ENCODE measurements at places on chromosomes 11 and 22.
A peak's percentile ranks its signal among the peaks of the same experiment; 100 is the strongest.

DNA sequence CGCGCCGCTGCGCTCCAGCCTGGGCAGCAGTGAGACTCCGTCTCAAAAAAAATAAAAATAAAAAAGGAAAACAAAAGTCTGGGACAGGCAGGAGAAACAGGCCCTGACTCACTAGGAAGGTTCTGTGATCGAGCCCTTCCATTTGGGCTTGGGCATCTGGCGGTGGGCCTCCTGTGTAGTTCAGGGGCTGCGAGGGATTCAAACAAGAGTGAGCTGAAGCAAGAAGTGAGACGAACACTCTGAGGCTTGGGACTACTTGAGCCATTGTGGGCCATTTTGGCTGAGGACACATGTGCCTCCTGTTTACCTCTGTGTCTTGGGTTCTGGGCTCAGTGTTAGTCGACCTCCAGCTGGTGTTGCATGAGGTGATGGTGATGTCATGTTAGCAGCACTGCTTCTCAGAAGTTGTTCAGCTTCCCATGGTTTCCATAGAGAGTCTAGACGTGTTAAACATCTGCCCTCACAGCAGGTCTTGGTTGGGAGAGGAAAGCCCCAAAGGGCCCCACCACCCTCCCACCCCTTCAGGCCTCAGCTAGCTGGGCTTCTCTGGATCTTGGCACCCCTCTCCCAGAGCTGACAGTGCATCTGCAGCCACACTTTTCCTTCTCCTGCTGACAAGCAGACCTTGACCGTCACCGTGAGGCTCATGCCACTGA, 57.8 kb downstream of the MED15 start:
- no peak for DNase-seq

DNA sequence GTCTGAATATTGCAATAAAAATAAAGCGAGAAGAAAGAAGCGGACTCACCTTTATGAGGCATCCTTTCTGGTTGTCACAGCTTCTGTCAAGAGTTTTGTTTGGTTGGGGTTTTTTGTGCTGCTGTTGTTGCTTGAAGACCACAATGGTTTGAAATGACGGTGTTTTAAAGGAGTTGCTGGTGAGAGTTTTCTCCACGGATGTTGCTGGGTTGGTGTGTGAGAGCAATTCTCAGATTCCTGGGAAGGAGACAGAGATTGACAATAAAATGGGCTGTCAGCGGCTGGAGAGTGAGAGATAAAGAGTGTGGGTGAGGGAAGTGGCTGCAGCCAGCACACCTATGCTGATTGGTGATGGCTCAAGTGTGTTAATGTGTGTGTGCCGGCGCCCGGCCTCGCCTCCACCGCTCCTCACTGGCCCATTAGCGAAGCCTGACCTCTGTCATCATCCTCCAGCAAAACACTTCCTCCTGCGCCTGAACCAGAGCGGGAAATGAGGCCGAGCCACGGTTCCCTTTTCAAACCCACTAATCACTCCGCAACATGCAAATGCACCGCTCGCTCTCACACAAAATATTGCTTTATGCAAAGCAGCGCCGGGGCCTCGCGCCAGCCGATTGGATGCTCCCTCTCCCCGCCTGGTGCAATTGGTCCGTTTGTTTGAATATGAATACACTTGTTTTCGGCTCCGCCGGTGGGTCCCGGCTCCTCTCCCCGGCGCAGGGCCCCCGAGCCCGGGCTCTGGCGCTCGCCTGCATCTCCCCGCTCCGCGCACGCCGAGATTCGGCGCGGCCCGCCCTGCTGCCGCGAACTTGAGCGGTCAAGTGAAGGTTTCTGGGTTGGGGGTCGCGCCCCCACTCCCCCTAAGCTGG, at the start of gene PAX6:
Gene PAX6 (minus strand): TSS at position 544 of the 869 bp plus-strand sequence. CDS start 4,911 bp downstream, outside the sequence.
- DNase-seq = peak; percentile 66

DNA sequence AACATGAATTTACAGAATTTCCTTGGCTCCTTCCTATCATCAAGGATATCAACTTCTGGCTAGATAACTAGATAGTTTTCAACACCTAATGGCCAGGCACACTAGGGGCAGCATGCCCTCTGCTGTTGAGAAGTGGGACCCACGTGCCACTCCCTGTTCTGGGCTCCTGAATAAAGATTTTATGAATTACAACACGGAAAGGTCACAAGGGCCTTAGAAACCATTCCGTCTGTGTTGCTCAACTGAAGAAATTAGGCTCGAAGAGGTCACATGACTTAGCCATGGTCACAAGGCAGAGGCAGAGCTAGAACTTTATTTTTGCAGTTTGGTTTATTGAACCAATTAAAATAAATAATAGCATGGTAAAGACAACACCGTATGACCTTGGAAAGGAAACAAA, 36.0 kb downstream of the PRCP start:
- DNase-seq = peak; percentile 57

GRCh38 chr22:21622919-21623647, 6.7 kb downstream of the YDJC start:
- DNase-seq = no peak

- DNase-seq = no peak
These were observed 24.8 kb upstream of the MICAL2 start for GRCh38 chr11:12085371-12086251.

- DNase-seq = no peak
These were observed 409.6 kb downstream of the GUCY1A2 start for GRCh38 chr11:106608677-106609076.

DNA sequence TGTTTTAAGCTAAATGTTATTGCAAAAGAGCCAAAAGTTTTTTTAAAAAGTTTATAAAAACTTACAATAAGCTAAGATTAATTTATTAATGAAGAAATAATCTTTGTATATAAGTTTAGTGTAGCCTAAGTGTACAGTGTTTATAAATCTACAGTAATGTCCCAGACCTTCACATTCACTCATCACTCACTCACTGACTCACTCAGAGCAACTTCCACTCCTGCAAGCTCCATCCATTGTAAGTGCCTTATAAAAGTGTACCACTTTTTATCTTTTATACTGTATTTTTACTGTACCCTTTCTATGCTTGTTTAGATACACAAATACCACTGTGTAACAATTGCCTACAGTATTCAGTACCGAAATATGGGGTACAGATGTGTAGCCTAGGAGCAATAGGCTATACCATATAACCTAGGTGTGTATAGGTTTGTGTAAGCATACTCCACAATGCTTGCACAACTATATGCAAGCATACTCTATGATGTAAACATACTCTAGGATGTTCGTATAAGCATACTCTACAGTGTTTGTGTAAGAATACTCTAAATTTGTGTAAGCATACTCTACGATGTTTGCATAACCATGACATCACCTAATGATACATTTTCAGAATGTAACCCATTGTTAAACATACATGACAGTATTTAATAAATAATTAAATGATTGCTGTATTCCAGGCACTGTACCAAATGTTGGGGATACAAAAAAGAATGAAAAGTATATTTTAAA, 953.0 kb downstream of the KCNA4 start:
- no peak for DNase-seq

DNA sequence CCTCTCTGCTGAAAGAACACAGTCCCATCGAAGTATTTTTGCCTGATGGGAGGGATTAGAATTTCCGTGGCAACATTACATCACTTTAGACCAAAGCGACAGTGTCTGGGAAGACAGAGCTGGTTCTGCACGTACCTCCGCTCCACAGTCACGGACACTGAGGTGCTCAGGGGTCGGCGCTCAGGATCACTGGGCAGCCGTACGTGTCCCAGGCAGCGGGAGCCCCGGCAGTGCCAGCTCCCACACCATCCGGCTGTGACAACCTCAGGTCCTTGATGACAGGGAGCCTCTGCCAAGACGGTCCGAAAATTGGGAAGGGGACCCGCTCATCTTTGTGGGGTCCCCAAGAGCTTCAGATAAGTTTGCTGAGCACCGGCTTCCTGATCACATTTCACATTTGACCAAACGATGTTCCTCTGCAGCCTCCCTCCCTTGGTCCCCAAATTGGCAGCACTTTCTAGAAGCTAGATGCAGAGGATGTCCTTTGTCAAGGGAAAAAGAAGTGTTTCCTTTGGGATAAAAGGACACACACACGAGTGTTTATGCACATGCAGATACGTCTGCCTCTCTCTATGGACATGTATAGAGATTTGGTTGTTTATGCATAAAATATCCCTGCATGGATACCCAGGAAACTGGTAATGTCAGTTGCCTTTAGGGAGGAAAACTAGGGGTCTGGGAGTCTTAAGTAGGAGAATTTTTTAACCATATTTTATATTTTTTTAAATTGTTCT, 61.6 kb upstream of the LINC01488 start:
- DNase-seq = no peak

- no peak for DNase-seq
These were observed 208.8 kb downstream of the TBC1D22A start for GRCh38 chr22:46971099-46971763.

GRCh38 chr11:14417186-14417585, 58.2 kb upstream of the RRAS2 start:
- DNase-seq = no peak

DNA sequence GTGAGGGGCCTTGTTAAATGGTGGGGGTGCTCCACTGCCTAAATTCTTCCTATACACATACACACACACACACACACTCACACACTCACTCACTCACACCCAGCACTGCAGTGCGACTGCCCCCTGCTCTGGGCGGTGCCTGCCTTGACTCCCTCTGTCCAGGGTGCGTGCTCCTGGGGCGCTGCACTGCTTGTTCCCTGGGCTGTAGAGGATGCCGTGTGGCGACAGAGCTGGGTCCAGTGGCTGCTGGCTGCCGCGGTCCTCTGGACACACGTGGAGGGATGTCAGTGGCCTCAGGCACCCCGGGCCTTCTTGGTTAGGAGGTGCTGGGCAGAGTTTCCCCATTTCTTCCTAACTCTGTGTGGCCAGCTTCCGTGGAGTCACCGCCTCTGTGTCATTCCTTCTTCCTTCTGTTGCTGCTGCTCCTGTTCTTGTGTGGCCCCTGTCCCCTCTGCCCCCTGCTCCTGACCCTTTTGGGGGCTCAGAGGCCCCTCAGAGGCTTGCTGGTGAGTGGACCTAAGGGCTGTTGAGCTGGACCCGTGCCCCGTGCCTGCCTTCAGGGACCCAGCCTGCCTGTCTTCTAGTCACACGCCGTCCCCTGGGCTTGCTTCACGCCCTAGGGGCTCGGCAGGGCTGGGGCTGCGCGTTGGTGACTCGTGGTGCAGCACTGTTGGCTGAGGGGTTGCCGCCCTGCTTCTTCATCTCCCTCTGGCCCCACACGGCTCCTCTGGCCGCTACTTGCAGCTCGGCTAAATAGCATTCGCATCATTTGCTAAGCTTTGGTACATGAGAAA, 147.0 kb downstream of the TBC1D22A start:
- DNase-seq = no peak

DNA sequence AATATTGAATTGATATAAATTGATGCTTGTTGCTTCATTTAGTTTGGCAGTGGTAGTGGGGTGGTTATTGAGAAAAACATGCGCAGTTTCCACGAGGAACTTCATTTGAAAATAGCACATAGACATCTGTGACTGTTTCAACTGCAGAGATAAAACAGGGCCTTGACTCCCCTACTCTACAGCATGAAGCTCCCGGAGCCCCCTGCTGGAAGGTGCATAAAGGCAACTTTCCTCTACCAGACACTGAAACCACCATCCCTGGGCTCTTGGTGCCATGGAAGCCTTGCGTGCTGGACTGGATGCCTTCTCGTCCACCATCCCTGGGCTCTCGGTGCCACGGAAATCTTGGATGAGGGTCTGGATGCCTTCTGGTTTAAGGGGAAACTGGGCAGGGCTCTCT, 195.9 kb downstream of the CSNK2A3 start:
- DNase-seq = no peak

GRCh38 chr11:57798905-57799559, 37.4 kb downstream of the CTNND1 start:
- no peak for DNase-seq

- DNase-seq = no peak
These were observed 49.6 kb upstream of the NECTIN1 start for GRCh38 chr11:119778391-119779194.

DNA sequence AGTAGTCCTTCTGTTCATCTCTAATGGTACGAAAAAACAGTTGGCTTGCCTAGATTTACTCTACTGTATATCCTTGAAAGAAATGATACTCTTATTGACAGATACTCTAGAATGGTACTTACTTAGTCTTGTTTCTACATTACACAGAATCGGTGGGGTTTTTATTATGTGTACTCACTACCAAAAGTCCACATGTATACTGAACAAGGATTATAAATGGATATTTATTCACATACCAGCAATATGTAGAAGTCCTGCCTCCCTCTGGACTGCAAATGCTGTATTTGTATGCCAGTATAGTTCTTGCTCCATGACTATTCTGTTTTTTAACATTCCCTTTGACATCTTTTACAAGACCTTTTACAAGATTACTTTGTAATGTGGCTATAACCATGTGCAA, 13.9 kb downstream of the PCF11 start:
- DNase-seq = no peak

DNA sequence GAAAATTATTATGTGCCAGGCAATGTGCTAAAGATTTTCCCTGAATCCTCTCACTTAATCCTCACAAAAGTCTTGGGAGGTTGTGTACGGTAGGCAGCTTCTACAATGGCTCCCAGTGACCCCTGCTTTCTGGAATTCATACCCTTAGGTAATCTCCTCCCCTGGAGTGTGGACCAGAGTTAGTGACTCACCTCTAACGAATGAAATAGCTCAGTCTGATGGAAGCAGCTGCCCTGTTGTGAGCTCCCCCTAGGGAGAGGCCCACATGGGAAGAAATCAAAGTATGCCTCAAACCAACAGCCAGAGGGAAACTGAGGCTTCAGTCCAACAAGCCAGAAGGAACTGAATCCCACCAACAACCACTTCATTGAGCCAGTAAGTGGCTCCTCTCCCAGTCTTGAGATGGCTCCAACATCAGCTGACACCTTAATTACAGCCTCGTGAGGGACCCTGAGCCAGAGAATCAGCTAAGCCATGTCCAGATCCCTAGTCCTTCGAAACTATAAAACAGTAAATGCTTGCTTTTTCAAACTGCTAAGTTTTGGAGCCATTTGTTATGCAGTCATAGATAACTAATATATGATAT, 98.9 kb upstream of the ISX start:
- DNase-seq = no peak

DNA sequence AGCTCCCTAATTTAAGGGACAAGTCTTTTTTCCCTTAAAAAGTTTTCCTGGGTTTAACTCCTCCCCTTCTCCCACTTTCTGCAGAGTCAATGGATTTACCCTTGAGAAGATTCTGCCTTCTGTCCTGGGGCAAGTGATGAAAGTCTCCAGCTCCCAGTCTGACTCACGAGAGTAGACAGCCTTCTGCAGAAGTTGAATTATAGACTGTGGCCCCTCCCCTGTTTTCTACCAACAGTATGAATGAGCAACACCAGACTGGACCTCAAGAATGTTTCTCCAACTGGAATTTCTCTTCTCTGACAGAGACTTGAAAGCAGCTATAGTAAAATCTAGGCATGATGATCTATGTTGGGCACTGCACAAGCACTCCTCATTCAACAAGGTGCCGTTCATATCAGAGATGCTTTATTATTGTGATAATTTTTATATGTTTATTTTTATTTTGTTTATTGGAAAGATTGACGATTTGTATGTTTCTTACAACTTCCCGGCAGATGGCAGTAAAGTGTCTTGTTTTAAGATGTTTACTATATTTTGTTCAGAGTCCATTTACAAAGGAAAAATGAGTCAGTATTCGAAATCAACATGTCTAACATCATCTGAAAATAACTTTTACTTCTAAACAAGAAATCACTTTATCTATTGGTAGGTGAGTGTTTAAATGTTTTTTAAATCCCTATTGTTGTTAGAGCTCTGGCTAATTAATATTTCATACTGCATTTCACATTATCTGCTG, 56.6 kb downstream of the LMO2 start:
- DNase-seq = no peak

Measured in caudate nucleus (tissue), 63 donors.